ENCODE measurements at places on chromosomes 1 and 21. TPM values are rescaled to one million over a fixed set of nuclear protein-coding genes. Genes with fewer than 3 reads are reported as not detected.

GRCh38 chr21:46425041-46425440 is 33.6 kb upstream of the DIP2A start:
- DNase-seq = no peak

DNA sequence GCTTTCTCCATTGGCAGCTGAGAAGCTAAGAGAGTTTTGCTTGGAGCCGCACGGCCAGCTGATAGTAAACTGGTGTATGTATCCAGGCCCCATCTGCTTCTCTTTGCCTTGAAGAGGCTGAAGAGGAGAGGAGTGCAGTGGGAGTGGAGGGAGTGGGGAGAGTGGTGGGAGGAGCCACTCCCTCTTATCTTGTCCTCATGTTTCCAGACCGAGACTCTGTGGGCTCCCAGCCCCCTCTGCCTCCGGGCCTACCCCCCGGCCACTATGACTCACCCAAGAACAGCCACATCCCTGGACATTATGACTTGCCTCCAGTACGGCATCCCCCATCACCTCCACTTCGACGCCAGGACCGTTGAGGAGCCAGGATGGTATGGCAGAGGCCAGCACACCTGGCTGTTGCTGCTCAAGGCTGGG is 6.0 kb upstream of the LRRC71 start:
- no peak for DNase-seq

RCC1 gene
- total RNA-seq = 10.7 TPM

DNA sequence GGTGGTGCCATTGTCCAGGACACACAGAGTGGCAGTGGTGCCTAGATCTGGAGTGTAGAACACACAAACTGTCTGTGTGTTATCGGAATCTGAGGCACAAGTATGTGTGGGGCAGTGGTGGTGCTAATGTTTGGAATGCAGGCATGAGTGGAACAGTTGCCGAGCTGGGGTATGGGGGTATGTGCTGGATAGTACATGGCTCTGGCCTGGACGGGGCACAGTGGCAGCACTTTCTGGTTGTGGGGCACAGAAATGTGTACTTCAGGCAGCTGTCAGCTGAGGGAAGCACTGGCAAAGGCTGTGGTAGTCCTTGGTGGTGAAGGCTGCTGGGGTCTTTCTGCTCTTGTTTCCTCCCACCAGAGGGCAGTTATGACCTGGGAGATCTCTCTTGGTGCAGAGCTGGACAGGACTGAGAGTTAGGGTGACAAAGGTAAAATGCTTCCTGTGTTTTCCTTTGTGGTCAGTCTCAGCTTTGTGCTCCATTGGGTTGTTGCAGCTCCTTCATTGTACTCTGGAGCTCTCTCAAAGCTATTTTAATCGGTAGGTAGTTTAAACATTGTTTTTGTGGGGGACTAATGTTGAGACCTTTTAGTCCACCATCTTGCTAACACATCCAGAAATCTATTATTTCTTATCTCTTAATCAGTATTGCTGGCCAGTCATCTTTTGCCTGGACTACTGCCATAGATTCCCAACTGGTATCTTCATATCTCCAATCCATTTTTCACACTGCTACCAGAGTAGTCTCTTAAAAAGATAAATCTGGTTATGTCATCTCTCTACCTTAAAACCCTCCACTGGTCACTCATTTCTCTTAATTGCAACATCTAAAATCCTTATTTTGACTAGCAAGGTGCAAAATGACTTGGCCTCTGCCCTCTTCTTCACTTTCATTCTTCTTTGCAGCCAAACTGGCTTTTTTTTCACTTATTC is 83.9 kb upstream of the NBPF4 start:
- no peak for DNase-seq

DNA sequence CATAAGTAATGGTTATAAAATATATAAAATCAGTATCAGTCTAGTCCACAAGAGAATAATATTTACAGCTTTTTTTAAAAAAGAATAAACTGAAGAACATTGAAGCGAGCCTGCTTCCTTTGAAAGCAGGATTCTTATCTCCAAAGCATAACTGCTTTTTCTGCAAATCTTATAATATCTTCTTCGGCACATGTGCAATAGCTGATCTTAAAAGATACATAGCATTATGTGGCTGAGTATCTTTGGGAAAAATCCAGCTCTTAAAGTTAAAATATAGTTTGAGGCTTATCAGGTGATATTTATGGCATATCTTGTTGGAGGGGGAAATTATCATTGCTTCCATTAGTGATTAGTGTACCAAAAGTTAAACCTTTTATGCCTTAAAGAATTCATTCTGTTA is 523.9 kb upstream of the ADGRL4 start:
- no peak for DNase-seq

TM2D1 gene
- 53.9 TPM for total RNA-seq

- DNase-seq = peak; percentile 36
Measured at GRCh38 chr1:53554592-53555305, 95.5 kb downstream of the DMRTB1 start.

GRCh38 chr1:62732331-62732730 is 44.1 kb upstream of the DOCK7 start:
- no peak for DNase-seq

WLS gene
- total RNA-seq = 81.9 TPM

- no peak for DNase-seq
Measured at GRCh38 chr1:90707363-90707710, 9.8 kb downstream of the BARHL2 start.

- DNase-seq = no peak
Measured at GRCh38 chr1:247338723-247339275, 7.1 kb upstream of the ZNF496 start.

GRCh38 chr1:19312782-19313635 is 883 bp downstream of the SLC66A1 start:
- DNase-seq = no peak

DNA sequence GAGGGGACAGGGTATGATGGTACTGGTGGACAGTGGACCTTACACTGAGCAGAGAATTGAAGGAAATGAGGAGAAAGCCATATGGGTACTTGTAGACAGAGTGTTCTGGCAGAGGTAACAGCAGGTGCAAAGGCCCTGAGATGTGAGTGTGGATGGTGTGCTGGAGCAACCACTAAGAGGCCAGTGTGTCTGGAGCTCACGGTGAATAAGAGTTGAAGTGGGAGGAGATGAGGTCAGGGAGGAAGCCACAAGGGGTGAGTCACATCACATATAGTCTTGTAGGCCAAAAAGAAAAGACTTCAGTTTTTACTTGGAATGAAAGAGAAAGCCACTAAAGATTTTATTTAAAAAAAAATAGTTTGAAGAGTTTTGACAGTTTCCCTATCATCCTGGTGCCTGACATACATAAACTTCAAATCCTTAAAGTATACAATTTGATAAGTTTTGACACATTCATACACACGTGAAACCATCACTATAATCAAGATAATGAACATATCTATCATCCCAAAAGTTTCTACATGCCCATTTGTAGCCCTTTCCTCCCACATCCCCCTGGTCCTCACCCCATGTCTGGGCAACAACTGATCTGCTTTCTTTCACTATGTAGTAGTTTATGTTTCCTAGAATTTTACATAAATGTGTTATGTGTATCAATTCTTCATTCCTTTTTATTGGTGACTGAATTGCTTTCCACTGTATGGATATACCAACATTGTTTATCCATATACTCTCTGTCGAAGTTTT is 148.4 kb downstream of the GPATCH2 start:
- DNase-seq = no peak

GRCh38 chr1:81197591-81197990 is 603.1 kb upstream of the ADGRL2 start:
- no peak for DNase-seq

DNA sequence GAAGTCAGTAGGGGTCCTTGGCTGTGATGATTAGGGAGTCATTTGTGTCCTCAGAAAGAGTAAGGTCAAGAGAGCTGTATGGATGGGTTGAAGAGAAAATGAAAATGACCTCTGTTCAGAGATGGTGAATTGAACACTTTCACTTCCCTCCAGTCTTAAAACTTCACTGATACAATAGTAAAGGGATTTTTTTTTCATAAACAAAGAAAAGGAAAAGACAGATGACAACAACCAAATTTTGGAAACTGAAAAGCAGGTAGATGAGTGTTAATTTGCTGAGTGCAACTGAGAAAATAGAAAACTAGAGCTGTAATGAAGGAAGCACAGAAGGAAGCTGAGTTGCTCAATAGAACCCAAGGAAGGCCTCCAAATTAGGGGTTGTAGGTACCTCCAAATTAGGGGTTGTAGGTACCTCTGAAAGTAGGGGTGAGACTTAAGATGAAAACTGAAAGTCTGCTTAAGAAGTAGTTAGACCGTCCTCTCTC is 14.8 kb upstream of the S1PR1 start:
- DNase-seq = no peak

- DNase-seq = no peak
Measured at GRCh38 chr1:184499616-184500015, 112.8 kb downstream of the C1orf21 start.

- no peak for DNase-seq
Measured at GRCh38 chr1:33501309-33501708, 28.9 kb downstream of the ZSCAN20 start.

DNA sequence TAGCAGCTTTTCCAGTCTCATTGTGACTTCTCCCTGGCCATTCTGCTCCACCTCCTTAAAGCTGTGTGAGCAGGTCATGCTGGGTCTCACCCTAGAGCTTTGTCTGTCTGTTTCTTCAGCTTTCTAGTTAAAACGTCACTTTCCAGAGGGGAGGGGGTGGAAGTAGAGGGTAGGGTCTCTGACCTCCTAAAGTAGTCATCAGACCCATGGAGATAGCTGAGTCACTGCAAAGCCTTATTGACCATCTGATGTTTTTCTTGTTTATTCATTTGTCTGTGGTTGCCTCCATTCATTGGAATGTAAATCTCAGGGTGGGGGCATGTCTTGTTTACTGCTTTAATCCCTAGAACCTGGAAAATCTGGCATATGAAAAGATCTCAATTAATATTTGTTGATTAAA is 52.7 kb downstream of the ELF3 start:
- no peak for DNase-seq

C1orf226 gene
- 13.0 TPM for total RNA-seq

- no peak for DNase-seq
Measured at GRCh38 chr21:45249626-45250025, 38.1 kb downstream of the POFUT2 start.

GRCh38 chr1:237794071-237794470 is 96.7 kb downstream of the ZP4 start:
- no peak for DNase-seq

- DNase-seq = peak; percentile 13
Measured at GRCh38 chr1:29145739-29146437, 22.2 kb upstream of the TMEM200B start.

DNA sequence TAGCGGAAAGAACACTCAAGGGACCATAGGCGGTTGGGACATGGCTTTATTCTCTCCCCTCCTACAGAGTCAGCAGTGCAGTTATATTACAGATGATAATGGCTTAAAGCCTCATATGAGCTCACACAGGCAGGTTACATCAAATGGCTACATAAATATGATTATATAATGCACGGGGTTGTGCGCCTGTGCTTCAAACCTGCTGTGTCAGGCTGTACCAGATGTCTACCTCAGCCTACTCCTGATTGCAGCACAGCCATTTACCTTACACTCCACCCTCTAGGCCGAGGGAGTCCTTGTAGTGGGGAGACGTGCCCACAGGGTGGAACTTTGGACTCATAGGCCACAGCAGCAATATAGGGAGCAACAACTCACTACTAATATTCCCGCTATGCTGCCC is 16.4 kb upstream of the TBX19 start:
- no peak for DNase-seq

DNA sequence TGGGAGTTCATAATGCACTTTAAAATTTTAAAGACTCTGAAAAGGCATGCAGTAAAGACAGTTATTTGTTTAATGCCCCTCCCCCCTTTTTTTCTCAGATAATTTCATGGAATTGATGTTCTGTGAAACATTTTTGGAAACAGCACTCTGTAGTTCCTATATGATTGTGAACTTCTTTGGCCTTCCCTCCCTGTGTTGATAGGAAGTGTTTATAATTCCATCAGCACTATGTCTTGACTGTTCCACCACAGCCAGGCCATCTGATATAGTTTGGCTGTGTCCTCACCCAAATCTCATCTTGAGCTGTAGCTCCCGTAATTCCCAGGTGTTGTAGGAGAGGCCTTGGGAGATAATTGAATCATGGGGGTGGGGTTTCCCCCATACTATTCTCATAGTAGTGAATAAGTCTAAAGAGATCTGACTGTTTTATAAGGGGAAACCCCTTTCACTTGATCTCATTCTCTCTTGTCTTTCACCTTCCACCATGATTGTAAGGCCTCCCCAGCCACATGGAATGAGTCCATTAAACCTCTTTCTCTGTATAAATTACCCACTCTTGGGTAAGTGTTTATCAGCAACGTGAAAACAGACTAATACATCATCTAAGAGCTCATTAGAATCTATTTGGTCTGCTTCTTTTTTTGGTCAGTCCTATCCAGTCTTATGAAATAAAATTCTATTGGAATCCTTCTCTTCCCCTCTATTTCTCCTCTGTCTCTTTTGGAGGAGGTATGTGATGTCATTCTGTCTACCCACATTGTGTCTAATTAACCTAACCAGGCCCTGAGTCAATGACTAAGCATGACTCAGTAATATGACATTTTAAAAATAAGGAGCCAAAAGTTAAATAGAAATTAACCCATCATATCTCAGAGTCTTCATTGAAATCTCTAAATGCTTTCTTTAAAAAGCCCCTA is 8.9 kb downstream of the CCDC185 start:
- no peak for DNase-seq

ERG gene
- 41.6 TPM for total RNA-seq

- DNase-seq = no peak
Measured at GRCh38 chr1:203619091-203619780, 7.4 kb upstream of the ATP2B4 start.

GRCh38 chr1:110056776-110057175 is 13.7 kb downstream of the ALX3 start:
- no peak for DNase-seq

PLXNA2 gene
- total RNA-seq = 28.2 TPM

- DNase-seq = no peak
Measured at GRCh38 chr21:23986214-23986613, 1621.1 kb downstream of the MRPL39 start.

GRCh38 chr1:154006136-154006535 is 15.6 kb downstream of the RPS27 start:
- DNase-seq = no peak

GRCh38 chr1:154775621-154776605 is 94.2 kb downstream of the KCNN3 start:
- no peak for DNase-seq

GRCh38 chr1:110602466-110602865 is 3.7 kb downstream of the KCNA2 start:
- no peak for DNase-seq

Measured in sciatic nerve (tissue), 2 donors.